ENCODE measurements at places on chromosomes 2 and 18. TPM values are rescaled to one million over a fixed set of nuclear protein-coding genes. Genes with fewer than 3 reads are reported as not detected.
A peak's percentile ranks its signal among the peaks of the same experiment; 100 is the strongest.

DNA sequence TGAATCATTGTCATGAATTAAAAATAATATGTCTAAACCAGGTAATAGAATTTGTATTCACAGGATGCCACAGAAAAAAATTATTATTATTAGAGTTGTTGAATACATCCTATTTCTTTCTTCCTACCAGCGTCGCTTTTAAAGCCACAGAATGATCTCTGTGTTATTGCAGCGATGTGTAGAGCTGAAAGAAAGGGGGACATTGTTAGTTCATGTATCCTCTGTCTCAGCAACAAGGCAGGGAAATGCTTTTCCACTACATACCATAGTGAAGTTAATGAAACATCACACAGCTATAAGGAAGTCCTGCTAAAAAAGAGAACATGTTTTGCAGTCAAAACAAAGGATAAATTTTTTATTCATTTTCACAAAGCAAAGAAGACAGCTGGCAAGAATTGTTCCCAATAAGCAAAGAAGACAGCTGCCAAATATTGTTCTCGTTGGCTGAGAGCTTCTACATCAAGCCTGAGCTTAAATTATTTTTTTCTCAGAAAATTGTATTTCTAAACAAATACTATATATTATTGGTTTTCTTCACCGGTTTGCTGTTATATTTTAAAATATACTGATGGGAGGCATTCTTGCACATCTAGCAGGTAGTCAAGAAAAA lies 1234.4 kb downstream of the SUCLG1 start:
- DNase-seq: no peak

GRCh38 chr2:20443276-20443920 lies 3.5 kb upstream of the RHOB start:
- DNase-seq: peak; percentile 57

- no peak for DNase-seq
These were observed 456.3 kb upstream of the MYT1L start for GRCh38 chr2:2787301-2787907.

GRCh38 chr2:105052773-105053172 lies 14.9 kb downstream of the MRPS9 start:
- no peak for DNase-seq

- DNase-seq: peak; percentile 86
These were observed 119.6 kb downstream of the SLC8A1 start for GRCh38 chr2:40332191-40332826.

- no peak for DNase-seq
These were observed 71.0 kb downstream of the PXDN start for GRCh38 chr2:1673160-1673944.

DNA sequence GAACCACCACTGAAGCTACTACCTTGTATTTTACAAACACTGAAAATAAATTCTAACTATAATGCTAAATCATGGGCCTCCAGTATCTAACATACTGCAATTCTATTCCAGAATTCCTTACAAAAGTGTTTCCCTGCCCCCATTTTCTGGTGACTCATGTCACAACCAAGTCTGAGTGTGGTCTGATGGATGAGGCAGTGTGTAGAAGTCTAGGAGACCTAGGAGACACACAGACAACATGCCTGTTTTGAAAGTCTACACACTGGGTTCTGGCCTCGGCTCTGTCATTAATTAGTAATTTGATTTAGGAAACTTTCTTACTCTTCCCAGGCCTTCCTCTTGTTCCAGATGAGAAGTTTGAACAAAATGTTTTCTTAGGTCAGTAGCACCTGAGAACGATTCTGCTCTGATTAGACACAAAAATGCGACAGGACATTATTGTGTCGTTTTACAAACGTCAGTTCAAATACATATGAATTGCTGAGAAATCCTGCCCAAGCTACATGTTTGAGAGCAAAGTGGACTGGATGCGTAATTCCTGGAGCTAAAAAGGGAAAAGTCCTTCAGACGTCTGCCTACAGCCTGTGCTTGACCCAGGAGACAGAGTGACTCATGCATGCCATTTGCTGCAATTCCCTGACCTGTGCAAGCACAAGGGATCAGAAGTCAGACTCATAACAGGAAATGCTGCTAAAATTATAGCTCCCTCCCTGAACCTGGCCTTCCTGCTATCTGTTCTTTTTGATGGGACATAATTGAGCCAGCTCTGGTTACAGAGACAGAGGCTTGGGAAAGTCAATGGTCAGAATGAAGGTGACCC lies 494.4 kb downstream of the SOX11 start:
- DNase-seq: peak; percentile 87

The FAM237A gene
- not detected for polyA plus RNA-seq

- no peak for DNase-seq
These were observed 56.6 kb upstream of the SLC1A4 start for GRCh38 chr2:64932371-64933216.

- DNase-seq: no peak
These were observed 42.7 kb upstream of the TAF1B start for GRCh38 chr2:9800639-9800974.

- DNase-seq: peak; percentile 76
These were observed 214.4 kb upstream of the DSEL start for GRCh38 chr18:67730886-67731285.

DNA sequence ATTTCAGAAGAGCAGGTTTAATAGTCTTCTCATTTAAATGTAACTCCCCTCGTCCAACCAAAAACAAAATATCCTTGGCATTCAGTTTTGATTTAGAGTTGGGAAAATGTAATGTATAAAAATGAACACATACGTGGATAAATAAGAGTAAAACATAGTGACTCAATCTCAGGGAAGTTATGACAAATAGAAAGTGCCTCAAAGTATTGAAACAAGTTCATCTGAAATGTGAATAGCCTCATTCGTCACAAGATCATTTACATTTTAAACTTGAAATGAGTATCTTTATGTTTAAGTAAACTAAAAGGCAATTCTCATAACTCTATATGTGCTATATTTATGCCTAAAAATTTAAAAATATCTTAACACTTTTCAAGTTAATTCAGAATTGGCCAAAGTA lies 122.2 kb upstream of the SMAD7 start:
- peak; percentile 38 for DNase-seq

The ACMSD gene
- not detected for polyA plus RNA-seq

The LIMS2 gene
- 17.8 TPM for polyA plus RNA-seq

DNA sequence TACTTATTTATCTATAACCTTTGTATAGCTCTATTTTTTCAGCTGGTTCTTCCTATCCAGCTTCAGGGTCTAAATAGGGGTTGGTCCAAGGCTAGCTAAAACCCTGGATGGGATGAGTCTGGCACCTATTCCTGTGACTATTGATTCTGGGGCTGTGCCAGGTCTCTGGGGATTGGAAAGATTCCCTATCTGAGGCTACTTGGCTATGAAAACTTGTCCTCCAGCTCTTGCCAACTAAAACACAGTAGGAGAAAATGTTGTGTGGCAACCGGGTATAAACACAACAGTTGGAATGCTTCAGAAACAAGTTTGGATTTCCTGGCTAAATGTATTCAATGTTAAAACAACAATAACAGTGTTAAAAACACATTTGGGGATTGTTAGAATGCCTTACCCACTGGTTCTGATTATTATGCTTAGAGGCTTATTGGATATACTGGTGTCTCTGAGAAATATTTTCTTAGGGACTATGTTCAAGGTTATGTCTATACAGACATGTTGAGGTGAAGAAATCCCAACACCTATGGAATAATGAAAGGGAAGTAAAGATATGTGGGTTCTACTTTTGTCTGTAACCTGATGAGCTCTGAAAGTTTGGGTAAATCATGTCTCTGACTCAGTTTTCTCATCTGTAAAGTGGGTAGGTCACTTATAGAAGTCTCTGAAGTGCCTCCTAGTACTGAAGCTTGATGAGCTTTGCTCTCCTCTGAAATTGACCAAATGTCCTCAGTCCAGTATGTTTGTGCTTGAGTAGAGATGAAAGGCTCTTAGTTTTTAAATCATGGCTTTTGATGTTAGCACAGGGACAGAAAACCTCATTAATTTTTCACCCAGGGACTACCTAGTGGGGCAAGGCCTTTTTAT lies 460.7 kb downstream of the MTX2 start:
- no peak for DNase-seq

DNA sequence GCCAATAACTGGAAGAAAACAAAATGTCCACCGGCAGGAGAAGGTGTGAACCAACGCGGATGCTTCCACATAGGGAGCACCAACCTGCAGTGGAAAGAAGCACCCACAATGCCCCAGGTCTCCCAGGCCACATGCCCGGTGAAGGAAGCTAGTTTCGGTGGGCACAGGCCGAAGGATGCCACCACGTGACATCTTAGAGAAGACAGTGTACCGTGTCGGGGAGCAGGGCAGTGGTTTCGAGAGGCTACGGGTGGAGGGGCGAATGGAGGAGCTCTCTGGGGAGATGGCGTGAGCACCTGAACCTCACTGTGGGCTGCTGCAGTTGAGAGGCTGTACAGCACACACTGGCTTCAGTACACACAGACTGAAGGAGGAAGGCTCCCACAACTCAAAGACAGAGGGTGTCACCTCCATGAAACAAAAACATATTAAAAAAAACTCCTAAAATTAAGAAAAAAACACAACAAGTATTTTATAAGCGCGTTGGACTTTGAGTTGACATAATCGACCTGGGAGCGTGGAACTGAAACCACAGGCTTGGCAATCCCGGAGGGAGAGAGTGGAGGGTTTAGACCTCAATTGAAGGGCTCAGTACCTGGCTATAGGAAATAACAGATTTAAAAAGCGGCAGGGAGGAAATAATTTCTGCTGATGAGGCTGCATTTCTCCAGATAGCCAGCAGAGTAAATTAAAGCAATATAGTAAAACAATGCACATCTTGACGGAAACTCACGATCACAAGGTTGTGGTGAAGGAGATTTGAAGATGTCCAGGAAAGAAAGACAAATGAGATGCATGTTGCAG lies 160.1 kb downstream of the RTP5 start:
- no peak for DNase-seq

- DNase-seq: no peak
These were observed 340.2 kb upstream of the HNRNPA3 start for GRCh38 chr2:176872406-176872805.

DNA sequence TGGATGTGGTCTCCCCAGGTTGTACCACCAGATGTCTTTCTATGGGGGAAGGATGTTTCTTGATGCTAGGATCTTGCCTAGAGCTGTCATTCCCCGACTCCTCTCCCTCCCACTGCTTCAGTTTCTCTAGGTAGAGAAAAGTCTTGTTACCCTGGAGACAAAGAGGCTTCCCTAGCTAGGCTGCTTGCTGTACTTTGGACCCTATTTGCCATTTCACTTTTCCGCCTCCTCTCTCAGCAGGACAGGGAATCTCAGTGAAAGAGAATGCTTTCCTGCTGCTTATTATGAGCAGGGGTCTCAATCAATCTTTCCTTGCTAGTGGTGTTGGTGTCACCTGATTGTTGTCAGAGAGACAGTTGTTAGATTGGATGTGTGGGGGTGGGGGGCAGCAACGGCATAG lies 818.8 kb upstream of the GYPC start:
- no peak for DNase-seq

GRCh38 chr2:220935789-220936321 lies 636.2 kb downstream of the EPHA4 start:
- DNase-seq: peak; percentile 9

The MLPH gene
- polyA plus RNA-seq: 23.7 TPM

DNA sequence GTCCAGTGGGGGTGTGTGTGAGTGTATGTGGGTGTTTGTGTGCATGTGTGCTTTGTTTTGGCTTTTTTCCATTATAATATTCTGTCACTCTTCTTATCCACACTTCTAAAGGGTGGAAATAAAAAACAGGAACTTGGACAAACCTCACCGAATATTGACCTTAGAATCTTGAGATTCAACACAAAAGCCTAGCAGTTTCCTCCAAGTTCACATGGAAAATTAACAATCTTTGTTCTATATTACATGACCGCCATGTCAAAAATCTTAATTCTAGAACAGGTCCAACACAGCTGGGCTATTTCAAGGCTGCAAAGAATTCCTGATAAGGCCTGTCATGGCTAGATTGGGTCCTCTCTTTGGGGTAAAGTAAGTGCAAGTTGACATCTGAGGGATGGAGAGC lies 169.3 kb upstream of the OSR1 start:
- DNase-seq: no peak

DNA sequence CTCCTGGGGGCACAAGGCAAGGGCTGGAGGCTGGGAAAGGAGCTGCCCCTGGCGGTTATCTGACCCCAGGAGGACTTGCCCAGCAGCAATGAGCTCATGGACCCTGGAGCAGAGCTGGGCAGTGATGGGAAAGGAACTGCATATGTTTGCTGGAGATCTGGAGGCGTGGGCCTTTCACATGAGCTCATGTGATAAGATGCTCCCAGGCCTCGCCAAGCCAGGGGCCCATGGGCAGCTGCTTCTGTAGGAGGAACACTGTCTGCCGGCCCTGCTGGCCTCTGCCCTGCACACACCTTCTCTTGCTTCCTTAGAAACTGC lies 9.0 kb upstream of the NPPC start:
- DNase-seq: peak; percentile 49

The ENOSF1 gene
- polyA plus RNA-seq: 12.6 TPM

GRCh38 chr2:75390169-75390568 lies 170.6 kb downstream of the EVA1A start:
- no peak for DNase-seq

The C2orf66 gene
- 0.27 TPM for polyA plus RNA-seq

Data from IMR-90 (cell line).